Large intestine (tissue), 12 donors: ENCODE measurements at places on chromosomes 1 and 21. TPM values are rescaled to one million over a fixed set of nuclear protein-coding genes. Genes with fewer than 3 reads are reported as not detected.
A peak's percentile ranks its signal among the peaks of the same experiment; 100 is the strongest.

GRCh38 chr1:221239792-221240191, 360.5 kb downstream of the HLX start:
- DNase-seq: no peak

- no peak for DNase-seq
Observed at GRCh38 chr1:177172866-177173265, 2.1 kb downstream of the BRINP2 start.

DNA sequence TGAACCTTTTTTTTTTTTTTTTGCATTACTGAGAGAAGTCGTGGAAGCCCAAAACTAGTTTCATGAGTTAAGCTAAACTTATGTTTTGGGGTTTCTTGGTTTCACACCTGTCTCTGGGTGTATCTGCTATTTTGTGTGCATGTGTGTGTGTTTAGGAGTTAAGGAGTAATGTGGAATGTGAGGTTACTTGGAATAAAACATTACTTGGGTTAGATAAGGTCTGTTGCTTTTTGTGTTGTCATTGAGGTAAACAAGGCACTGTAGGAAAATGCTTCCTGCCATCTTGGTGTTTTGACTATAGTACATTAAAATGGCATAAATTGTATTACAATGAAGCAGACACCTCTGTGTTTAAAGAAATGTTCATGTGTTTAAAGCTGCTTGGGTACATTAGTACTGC, 2.9 kb downstream of the TENT5C start:
- DNase-seq: no peak

- no peak for DNase-seq
Observed at GRCh38 chr1:160618763-160619274, 28.0 kb downstream of the SLAMF1 start.

DNA sequence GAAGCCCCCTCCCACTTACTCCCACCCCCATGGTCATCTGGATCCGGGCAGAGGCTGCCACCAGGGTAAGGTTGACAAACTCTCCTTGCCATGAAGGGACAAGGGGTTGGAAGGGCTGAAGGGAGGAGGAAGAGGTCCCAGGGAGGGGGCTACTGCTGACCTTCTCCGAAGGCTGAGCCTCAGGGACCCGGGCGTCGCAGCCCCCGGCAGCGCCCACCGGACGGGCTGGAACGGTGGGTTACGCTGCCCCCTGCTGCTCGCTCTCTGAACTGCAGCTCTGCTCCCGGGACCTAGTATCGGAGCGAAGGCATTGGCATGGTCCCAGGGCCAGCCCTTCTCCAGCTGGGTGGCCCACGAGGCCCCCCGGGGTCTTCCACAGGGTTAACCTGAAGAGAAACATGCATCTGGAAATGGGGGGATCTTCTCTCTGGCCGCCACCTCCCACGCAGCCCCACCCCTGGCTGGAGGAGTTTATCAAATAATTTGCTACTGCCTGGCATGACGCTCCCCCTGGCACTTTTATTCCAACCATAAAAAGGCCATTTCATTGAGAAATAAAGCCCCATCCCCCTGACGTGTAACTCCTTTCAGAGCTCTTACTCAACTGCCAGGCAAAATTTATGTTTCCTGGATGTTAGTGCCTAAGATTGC, 70.4 kb upstream of the TARDBP start:
- DNase-seq: no peak

- peak; percentile 54 for DNase-seq
Observed at GRCh38 chr1:183881387-183882131, 76.6 kb downstream of the RGL1 start.

- no peak for DNase-seq
Observed at GRCh38 chr1:22326372-22326915, 125.2 kb upstream of the ZBTB40 start.

Gene CAMTA1
- polyA plus RNA-seq: 67.9 TPM

DNA sequence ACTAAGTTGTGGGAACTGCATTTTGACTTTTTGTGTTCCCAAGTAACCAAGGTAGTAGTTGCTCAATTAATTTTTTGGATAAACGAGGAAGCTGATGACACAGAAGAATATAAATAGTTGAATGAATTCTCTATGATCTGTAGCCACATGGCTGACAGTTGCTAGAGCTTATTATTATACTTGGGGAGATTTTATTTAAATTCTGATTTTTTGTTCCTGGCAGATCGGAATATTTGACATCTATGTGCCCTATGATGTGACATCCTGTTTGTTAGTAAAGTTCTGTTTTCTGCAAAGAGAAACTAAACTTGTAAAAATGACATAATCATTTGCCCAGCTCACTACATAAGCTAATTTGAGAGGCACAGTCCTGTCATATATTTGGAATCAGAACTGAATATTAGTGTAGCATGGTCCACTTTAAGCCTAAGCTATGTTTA, 9.7 kb upstream of the LYST start:
- DNase-seq: no peak

GRCh38 chr1:160206421-160207117, 1.4 kb downstream of the PEA15 start:
- DNase-seq: no peak
